ENCODE measurements at places on chromosomes 13 and 19.
A peak's percentile ranks its signal among the peaks of the same experiment; 100 is the strongest.

DNA sequence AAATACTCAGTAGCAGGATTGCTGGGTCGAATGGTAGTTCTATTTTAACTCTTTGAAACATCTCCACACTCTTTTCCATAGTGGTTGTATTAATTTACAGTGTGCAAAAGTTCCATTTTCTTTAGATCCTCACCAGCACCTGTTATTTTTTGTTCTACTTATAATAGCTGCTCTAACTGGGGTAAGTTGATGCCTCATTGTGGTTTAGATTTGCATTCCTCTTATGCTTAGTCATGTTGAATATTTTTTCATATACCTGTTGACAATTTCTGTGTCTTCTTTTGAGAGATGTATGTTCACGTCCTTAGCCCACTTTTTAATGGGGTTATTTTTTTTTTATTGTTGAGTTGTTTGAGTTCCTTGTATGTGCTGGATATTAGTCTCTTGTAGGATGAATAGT, 144.6 kb downstream of the NBEA start:
- no peak for DNase-seq

DNA sequence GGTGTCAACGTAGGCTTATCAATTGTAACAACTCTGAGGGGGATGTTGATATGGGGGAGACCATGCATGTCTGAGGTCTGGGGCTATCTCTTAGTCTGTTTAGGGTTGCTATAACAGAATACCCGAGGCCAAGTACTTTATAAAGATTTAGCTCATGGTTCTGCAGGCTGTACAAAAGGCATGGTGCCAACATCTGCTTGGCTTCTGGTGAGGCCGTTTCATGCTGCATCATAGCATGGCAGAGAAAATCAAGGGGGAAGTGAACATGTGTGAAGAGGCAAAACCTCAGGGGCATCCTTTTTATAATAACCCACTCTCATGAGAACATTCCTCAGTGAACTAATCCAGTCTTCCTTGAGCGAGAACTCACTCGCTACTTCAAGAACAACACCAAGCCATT, 353.8 kb downstream of the ENOX1 start:
- no peak for DNase-seq

DNA sequence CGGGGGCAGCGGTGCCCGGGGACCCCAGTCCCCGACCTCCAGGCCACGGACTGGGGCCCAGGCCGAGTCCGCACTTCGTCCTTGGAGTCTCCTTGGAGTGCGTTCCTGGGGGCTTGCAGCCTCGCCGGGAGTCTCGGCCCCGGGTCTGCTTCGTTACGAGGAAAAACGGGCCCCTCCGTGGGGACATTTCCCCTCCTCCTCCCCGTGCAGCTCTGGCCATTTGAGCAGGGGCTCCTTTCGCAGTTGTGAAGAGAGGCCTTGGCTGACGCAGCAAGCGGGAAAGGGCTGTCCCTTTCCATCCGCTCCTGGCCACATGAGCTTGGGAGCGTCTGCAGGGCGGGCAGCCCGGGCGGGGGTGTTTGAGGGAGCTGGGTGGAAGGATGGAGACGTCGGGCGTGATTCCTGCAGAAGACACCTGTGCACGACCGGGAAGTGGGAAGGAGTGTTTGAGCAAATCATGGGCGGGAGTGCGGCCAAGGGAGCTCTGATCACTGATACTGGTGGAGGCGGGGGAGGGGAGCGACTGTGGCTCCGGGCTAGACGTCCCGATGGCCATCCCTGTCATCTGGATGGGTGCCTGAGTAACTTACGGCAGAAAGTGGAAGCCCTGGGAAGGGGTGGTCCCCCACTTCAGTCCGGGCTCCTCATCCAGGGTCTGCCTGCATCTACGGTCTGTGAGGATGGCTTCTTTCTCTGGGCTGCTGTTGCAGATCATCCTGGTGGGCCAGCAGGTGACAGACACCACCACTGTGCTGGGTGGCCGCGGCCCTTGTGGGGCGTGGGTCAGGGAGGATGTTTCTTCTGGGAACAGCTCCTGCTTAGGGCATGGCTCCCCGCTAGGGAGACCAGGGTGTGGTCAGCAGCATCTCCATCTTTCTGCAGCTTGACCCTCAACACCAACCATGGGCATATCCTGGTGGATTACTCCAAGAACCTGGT, 736 bp downstream of the GPI start:
- DNase-seq: no peak

- DNase-seq: no peak
Measured at GRCh38 chr13:106657104-106657503, 89.2 kb upstream of the ARGLU1 start.

DNA sequence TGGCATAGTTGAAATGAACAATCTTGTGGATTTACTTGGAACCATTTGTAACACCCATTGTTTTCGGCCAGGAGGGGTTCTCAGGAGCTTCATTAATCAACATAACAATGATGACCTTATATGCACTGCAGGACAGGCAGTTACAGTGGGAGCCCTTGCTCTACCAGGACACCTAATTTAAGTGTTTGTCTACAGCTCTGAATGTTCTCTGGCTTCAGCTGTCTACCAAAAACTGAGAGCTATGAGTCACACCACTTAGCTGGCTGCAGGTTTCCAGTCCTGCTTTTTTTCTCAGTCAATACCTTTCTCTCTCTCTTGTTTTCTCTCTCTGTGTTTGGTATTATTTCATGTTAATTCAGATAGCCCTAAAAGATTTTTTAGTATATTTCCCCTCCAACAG, 105.4 kb upstream of the MBNL2 start:
- peak; percentile 96 for DNase-seq

- no peak for DNase-seq
Measured at GRCh38 chr13:46296115-46296822, 84.5 kb downstream of the LRRC63 start.

GRCh38 chr13:93217721-93218261, 8.8 kb upstream of the GPC6 start:
- no peak for DNase-seq

DNA sequence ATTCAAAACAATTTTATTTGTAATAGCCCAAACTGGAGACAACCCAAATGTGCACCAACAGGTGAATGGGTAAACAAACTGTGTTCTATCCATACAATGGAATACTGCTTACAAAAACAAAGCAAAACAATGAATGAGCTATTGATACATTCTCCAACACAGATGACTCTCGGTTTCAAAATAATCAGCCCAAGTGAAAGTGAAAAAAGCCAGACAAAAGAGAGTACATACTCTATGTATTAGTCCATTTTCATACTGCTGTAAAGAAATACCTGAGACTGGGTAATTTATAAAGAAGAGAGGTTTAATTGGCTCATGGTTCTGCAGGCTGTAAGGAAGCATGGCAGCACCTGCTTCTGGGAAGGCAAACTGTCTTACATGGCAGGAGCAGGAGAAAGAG, 65.2 kb upstream of the LRCH1 start:
- no peak for DNase-seq

DNA sequence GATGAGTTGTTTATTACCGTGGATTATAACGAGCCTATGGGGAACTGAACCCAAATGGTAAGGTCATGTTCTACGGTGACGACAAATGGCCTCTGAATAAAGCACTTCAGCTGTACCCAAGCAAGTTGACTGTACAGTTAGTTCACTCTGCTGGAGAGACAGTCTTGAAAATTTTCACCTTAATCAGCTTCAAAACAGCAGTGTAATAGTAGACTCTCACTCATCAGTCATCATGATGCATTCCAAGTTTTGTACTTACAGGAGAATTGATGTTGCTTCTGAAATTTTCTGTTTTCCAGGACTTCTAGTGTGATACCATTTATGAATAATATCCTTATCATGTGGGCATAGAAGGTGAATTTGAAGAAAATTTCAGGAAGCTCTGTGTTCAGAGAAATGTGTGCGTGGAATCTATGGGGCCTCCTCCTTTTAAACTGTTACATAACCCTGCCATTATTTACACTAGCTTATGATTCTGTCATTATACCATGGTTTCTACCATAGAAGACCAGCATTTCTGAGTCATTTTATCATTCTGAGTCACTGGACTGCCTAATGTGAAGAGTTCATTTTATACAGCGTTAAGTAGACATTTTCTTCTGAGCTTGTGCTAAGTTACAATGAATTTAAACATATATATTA, 96.9 kb downstream of the WDFY2 start:
- DNase-seq: no peak

GRCh38 chr19:485583-486236, 10.6 kb upstream of the MADCAM1 start:
- no peak for DNase-seq

GRCh38 chr19:18895038-18895823, 727 bp downstream of the CERS1 start:
- DNase-seq: no peak

DNA sequence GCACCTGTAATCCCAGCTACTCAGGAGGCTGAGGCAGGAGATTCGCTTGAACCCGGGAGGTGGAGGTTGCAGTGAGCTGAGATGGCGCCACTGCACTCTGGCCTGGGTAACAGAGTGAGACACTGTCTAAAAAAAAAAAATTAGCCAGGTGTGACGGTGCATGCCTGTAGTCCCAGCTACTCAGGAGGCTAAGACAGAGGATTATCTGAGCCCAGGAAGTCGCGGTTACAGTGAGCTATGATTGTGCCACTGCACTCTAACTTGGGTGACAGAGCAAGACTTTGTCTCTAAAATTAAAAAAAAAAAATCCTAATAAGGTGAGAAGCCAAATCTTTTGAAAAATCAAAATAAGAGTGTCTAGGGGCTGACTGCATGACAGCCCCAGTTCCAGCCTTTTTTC, 9.7 kb upstream of the CEBPA start:
- DNase-seq: no peak

- DNase-seq: no peak
Measured at GRCh38 chr19:18597809-18598660, 8.6 kb downstream of the CRLF1 start.

- DNase-seq: no peak
Measured at GRCh38 chr19:43605875-43606568, 5.9 kb upstream of the SRRM5 start.

DNA sequence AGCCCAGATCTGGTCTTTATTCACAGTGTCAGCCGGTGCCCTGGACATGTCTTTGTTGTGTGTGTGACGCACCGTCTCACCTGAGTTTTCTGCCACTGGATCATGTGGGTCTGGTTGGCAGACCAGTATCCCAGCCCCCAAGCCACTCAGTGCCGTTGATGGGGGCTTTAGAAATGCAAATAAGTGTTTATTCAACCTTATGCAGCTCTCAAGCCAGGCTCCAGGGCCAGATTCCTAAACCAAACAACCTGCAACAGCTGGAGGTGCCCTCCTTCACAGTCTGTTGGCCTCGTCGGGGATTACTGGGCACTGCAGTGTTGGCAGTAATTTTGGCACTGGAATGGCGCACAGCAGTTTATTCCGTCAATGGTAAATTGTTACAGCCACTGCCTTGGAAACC, 21.6 kb downstream of the FAM124A start:
- DNase-seq: no peak

GRCh38 chr13:99988529-99989275, 7.1 kb downstream of the ZIC2 start:
- DNase-seq: no peak

GRCh38 chr13:86161257-86161656, 362.0 kb upstream of the SLITRK6 start:
- DNase-seq: no peak

GRCh38 chr13:95420501-95420900, 119.2 kb upstream of the ABCC4 start:
- DNase-seq: no peak

DNA sequence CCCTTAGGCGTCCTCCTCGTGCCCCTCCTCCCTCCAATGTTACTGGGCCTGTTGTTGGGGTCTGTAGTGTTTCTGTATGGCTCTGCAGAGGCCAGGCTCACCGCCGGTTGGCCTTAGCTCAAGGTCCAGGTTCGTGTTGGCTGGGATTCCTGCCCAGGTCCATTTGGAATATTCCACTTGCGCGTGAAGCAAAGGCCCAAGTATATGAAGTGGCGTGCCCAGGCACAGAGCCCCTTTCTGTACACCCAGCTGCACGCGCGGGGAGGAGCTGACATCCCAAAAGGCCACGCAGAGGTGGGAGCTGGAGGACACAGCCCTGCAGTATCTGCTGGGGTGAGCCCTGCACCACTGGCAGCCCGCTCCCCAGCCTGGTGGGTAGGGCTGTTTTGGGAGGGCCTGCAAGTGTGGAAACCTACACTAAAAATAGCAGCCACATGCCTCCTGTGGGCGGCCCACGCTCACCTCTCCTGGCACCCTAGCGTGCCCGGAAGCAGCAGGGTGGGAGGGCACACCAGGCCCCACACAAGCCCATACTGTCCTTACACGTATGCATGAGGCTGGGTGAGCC, 30.2 kb downstream of the CRTC1 start:
- DNase-seq: no peak

DNA sequence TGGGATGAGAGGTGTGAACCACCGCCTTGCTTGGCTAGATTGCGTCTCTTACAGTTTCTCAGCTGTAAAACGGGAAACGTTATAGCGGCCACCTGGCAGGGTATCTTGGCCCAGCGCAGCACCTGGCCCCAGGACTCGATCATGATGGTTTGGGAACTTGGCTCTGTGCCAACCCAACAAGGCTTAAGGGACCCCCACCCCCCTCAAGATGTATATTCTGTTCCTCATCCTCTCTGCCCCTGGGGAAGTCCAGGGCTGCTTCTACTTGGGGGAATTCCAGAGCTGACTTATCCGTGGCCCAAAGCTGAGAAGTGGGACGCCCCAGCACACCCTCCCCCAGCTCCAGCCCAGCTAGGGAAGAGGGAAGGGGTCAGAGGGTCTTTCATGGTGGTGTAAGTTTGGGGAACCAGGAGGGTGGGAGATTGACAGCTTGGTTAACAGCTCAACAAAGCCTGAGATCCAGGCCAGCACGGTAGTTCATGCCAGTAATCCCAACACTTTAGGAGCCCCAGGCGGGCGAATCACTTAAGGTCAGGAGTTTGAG, 695 bp downstream of the ICAM1 start:
- DNase-seq: no peak

- no peak for DNase-seq
Measured at GRCh38 chr19:17339088-17339741, 1.9 kb downstream of the GTPBP3 start.

GRCh38 chr13:86085890-86086289, 286.7 kb upstream of the SLITRK6 start:
- DNase-seq: no peak

- DNase-seq: no peak
Measured at GRCh38 chr13:94515374-94515773, 35.9 kb upstream of the DCT start.

DNA sequence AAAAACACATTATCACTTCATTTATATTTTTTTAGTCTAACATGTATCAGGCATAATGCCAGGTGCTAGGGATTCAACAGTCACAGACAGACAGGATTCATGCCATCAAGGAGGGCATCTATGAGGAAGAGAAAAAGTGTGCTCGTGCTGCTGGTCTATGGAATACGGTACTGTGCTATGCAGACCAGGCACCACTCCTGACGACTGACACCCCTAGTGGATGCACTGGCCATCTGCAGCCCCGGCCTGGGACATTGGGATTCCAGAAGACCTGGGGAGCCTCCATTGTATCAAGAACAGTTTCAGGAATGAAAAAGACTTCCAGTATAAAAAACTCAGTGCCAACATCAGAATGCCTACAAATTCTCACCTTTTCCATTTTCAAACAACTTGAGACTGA, 94.0 kb downstream of the KLF12 start:
- no peak for DNase-seq
